ENCODE measurements at places on chromosomes 16 and 17. TPM values are rescaled to one million over a fixed set of nuclear protein-coding genes. Genes with fewer than 3 reads are reported as not detected.
A peak's percentile ranks its signal among the peaks of the same experiment; 100 is the strongest.

The ESRP2 gene
- 0.12 TPM for polyA plus RNA-seq

The ZNF624 gene
- 2.2 TPM for polyA plus RNA-seq

The WSCD1 gene
- not detected for polyA plus RNA-seq

DNA sequence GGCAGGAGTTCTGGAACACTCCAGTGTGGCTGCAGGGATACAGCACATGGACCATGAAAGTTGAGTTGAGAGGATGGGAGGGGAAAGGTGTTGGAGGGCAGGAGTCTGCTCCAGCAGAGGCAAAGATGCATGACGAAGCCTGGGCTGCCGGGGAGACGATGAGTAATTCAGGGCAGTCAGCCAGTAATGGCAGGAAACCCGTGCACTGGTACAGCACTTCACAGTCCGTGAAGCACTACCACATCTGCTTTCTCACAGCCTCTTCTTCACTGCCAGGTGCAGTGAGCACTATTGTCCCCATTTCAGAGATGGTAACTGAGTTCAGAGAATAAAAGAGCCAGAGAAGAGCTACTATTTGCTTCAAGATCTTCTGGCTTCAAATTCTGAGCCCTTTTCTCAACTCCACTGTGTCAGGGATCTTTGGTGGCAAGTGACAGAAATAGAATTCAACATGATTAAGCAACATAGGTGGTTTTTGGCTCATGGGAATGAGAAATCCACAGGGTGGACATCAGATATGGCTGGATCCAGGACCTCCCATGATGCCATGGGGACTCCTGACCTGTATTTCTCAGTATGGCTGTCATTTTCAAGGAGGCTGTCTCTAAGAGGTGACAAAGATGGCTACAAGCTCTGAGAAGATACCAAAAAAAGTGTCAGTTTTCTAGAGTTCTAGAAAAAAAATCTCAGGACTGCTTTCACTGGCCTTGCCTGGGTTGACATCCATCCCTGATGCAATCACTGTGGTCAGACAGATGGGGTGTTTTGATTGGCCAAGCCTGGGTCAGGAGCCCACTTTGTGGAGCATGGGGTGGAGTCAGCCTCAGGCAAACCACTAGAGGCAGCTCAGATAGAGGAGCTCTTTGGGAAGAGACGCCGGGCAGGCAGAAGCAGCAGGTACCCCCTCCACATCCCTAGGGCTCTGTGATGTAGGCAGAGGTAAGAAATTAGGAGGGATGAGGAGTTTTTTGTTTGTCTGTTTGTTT is 24.7 kb downstream of the IL21R start:
- H3K27me3 ChIP-seq: no peaks in the 10 kb centered on the region
- peak; percentile 89 for DNase-seq
- H3K4me3 ChIP-seq: no peak overlapping the region
- H3K4me1 ChIP-seq: peaks cover 76% of the 10 kb centered on the region

- DNase-seq: peak; percentile 93
- peak overlapping the region; percentile 85 for H3K27ac ChIP-seq
- no peaks in the 10 kb centered on the region for H3K36me3 ChIP-seq
- H3K4me1 ChIP-seq: peaks cover 60% of the 10 kb centered on the region
Measured at GRCh38 chr17:60398227-60398959, 6.5 kb upstream of the USP32 start.

- H3K4me3 ChIP-seq: no peak overlapping the region
- H3K27ac ChIP-seq: no peak overlapping the region
- no peaks in the 10 kb centered on the region for H3K4me1 ChIP-seq
- no peaks in the 10 kb centered on the region for H3K36me3 ChIP-seq
Measured at GRCh38 chr16:55832425-55832772, 497 bp downstream of the CES1 start.

DNA sequence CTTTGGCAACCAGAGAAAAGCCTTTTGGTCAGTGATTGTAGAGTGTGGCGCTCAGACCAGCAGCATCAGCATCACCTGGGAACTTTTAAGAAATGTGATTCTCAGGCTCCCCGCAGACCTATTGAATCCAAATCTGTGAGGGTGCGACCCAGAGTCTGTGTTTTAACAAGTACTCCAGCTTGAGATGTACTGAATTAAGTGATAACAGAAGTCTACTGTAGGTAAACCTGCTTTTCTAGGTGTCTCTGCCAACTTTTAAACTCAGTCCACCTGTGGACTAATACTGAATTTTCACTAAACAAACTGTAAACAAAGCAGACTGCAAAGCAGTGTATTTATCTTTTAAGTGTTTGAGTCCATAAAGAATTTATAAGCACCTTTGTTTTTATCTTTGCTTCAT is 43.6 kb downstream of the NUP93 start:
- H3K36me3 ChIP-seq: no peaks in the 10 kb centered on the region
- H3K4me3 ChIP-seq: no peak overlapping the region
- no peak overlapping the region for H3K27ac ChIP-seq

DNA sequence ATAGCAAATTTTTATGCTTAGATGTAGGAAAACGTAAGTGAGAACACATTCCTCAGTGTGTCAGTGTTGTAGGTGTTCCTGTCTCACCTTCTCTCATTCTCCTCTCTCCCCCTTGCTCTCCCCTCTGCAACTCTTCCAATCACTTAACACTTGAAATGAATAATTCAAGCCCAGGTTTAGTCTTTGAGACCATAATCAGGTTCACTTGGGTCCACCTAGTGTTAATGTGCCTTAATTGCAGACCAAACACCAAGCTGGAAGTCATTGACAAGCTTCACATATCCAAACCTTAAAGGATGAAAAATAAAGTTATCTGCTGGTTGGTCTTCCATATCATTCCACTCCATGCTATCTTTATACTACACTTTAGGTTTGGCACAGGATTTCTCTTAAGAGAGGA is 37.0 kb downstream of the STXBP4 start:
- no peak overlapping the region for H3K4me3 ChIP-seq
- no peak for DNase-seq
- no peaks in the 10 kb centered on the region for H3K4me1 ChIP-seq
- H3K27ac ChIP-seq: no peak overlapping the region
- H3K27me3 ChIP-seq: no peaks in the 10 kb centered on the region

DNA sequence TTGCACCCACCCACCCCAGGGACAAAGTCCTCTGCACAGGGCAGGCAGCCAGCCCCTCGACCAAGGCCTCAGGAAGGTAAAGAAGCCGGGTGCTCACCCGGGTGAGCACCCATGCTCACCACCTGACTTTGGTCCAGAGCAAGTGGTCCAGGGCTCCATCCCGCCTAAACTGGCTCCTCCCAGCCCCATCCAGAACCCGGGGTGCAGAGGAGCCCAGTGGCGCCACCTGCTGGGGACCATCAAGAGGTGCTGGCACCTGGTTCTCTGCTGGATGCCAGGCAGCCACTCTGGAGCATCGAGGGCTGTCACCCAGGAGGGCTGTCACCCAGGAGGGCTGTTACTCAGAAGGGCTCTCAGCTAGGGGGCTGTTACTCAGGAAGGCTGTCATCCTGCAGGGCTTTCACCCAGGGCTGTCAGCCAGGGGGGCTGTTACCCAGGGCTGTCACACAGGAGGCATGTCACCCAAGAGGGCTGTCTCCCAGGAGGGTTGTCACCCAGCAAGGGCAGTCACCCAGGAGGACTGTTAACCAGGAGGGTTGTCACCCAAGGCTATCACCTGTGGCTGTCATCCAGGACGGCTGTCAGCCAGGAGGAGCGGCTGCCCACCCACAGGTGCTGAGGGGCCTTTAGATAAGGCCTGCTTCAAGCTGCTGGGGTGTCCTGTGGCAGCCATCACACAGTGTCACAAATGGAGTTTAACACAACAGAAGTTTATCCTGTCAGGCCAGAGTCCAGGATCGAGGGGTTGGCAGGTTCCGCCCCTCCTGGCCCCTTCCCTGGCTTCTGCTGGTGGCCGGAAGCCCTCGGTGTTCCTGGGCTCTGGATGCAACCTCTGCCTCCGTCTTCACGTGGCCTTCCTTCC is 98.5 kb downstream of the TNFRSF13B start:
- no peak overlapping the region for H3K4me3 ChIP-seq
- peak; percentile 37 for DNase-seq
- no peaks in the 10 kb centered on the region for H3K4me1 ChIP-seq
- H3K27ac ChIP-seq: no peak overlapping the region
- H3K36me3 ChIP-seq: no peaks in the 10 kb centered on the region
- H3K27me3 ChIP-seq: no peaks in the 10 kb centered on the region

GRCh38 chr17:1995321-1995892 is 29.7 kb downstream of the RTN4RL1 start:
- no peak overlapping the region for H3K27ac ChIP-seq
- DNase-seq: no peak
- no peaks in the 10 kb centered on the region for H3K4me1 ChIP-seq
- no peak overlapping the region for H3K4me3 ChIP-seq
- H3K27me3 ChIP-seq: peaks cover 27% of the 10 kb centered on the region

DNA sequence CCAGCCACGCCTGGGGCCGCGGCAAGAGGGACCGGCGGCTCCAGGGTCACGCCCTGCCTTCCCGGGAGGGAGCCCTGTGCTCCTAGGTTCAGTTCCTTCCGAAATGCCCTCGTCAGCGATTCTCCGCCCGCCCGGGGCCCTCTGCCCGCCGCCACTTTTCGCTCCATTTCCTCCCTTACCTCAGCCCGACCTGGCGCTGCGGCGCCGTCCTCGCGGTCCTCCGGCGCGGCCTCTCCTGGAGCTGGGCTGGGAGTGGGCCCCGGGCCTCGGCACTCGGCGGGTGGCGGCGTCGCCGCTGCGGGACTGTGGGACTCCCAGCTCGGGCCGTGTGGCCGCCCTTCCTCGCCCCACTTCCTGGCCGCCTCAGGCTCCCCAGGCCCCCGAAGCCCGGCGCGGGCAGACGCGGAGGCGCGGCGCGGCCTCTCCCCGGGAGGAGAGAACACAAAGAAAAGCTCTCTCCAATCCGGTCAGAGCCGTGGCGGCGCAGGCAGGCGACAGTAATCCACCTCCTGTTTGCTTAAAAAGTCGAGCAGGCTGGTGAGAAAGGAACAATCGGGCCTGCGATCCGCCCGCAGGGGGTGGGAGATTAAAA is 1.6 kb downstream of the BAHCC1 start:
- H3K27me3 ChIP-seq: peaks cover 42% of the 10 kb centered on the region
- no peak overlapping the region for H3K27ac ChIP-seq
- peak overlapping the region; percentile 47 for H3K4me3 ChIP-seq
- DNase-seq: peak; percentile 77
- peaks cover 83% of the 10 kb centered on the region for H3K4me1 ChIP-seq
- H3K36me3 ChIP-seq: no peaks in the 10 kb centered on the region

- no peaks in the 10 kb centered on the region for H3K27me3 ChIP-seq
- H3K4me3 ChIP-seq: no peak overlapping the region
- H3K36me3 ChIP-seq: no peaks in the 10 kb centered on the region
- no peaks in the 10 kb centered on the region for H3K4me1 ChIP-seq
- DNase-seq: no peak
Measured at GRCh38 chr17:70654706-70655105, 485.4 kb downstream of the KCNJ2 start.

DNA sequence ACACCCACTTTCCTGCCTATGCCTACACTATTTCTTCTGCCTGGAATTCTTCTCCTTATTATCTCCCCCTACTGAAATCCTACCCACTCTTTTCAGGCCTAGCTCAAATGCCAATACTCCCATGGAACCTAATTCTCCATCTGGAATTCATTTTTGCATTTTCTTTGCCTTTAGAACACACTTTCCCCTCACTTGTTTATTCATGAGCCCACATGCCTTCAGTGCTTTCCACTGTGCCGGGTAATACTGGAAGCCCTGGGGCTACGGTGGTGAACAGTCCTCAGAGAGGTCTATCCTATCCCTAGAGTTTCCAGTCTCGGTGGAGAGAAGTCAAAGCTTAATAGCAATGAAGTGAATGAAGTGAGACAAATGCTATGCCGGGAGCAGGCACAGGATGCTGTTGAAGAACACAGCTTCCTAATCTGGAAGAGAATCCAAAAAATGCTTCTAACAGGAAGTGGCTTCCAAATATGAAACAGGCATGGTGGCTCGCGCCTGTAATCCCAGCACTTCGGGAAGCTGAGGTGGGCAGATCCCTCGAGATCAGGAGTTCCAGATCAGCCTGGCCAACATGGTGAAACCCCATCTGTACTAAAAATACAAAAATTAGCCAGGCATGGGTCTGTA is 322.4 kb downstream of the GRIN2A start:
- H3K4me1 ChIP-seq: no peaks in the 10 kb centered on the region
- no peak for DNase-seq

- H3K27me3 ChIP-seq: no peaks in the 10 kb centered on the region
- no peak for DNase-seq
- H3K4me1 ChIP-seq: peaks cover 11% of the 10 kb centered on the region
- no peak overlapping the region for H3K4me3 ChIP-seq
Measured at GRCh38 chr17:78374631-78375274, 3.7 kb upstream of the PGS1 start.

- no peaks in the 10 kb centered on the region for H3K36me3 ChIP-seq
- no peak overlapping the region for H3K4me3 ChIP-seq
- no peaks in the 10 kb centered on the region for H3K27me3 ChIP-seq
Measured at GRCh38 chr16:31696968-31697743, 169.5 kb downstream of the AHSP start.

- no peaks in the 10 kb centered on the region for H3K4me1 ChIP-seq
- no peaks in the 10 kb centered on the region for H3K36me3 ChIP-seq
- no peak overlapping the region for H3K4me3 ChIP-seq
- no peaks in the 10 kb centered on the region for H3K27me3 ChIP-seq
Measured at GRCh38 chr17:12673788-12674187, 8.1 kb downstream of the MYOCD start.

DNA sequence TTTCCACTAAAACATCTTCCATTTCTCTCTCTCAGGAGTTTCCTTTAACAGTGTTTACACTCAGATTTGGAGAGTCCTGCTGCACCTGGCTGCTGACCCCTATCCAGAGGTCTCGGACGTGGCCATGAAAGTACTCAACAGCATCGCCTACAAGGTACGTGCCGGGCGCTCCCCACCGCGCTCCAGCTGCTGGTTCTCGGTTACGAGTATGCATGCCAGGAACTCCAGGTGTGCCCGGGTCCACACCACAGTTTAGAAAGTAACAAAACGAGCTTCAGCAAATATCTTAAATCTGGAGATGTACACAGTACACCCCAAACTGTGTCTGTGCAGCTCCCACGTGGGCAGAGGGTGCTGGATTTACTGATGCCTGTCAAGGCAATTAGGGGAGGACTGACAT is 82.9 kb upstream of the CHMP6 start:
- H3K4me3 ChIP-seq: no peak overlapping the region
- H3K27ac ChIP-seq: peak overlapping the region; percentile 100
- H3K36me3 ChIP-seq: no peaks in the 10 kb centered on the region
- DNase-seq: no peak

DNA sequence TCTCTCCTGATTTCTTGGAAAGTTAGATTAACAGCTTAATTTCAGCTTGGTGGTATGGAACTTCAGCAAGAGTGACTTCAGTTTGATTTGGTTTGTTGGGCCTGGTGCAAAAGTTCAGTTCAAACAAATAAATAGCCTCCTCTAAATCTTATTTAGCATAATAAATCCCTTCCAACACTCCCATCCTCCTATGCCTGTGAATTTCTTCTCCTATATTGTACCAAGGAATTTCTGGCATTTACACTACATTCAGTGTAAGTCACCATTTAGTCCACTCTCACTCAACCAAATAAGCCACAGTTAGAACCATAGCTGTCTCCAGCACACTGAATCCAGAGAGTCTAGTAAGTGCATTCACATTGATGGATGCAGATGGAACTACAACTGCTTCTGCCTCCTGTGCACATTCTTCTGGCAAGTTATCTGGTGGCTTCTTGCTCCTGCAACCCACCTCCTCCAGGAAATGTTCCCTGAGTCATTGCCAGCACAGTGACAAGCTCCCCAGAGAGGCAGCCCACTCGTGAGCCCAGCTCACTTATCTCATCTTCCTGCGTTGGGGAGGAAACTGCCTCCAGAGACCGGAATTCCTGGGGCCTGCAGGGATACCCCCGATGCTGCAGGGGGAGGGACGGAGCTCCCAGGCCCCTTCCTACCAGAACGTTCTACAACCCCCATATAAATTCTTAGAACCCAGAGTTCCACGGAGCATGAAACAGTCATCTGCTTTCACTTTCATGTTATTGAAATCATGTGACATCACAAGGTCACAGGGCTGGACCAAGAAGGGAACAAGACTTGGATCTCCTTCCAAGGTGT is 318.3 kb downstream of the PHKB start:
- peak; percentile 38 for DNase-seq
- no peaks in the 10 kb centered on the region for H3K27me3 ChIP-seq
